ENCODE measurements at places on chromosomes 5 and 9.

DNA sequence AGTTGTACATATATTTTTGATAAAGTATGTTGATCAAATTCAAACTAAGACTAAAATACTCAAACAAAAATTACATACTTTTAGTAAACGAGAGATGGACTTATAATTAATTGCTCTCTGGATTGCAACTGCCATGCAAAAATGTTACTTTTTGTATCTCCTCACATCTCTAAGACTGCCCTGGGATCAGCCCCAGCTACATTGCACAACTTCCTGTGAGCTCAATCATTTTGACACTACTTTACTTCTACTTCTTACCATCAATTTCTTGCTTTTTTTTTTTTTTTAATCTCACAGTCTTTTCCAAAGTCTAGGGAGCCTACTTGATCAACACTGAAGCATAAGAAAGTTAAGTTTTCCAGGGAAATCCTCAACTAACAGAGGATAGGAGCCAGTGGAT lies 506.0 kb upstream of the CDH10 start:
- DNase-seq = no peak

GRCh38 chr5:66829358-66829674 lies 233.1 kb downstream of the MAST4 start:
- DNase-seq = no peak

GRCh38 chr9:130940693-130941576 lies 1.9 kb upstream of the FIBCD1 start:
- peak; percentile 44 for DNase-seq

GRCh38 chr5:33046091-33046490 lies 335.0 kb downstream of the NPR3 start:
- DNase-seq = no peak

DNA sequence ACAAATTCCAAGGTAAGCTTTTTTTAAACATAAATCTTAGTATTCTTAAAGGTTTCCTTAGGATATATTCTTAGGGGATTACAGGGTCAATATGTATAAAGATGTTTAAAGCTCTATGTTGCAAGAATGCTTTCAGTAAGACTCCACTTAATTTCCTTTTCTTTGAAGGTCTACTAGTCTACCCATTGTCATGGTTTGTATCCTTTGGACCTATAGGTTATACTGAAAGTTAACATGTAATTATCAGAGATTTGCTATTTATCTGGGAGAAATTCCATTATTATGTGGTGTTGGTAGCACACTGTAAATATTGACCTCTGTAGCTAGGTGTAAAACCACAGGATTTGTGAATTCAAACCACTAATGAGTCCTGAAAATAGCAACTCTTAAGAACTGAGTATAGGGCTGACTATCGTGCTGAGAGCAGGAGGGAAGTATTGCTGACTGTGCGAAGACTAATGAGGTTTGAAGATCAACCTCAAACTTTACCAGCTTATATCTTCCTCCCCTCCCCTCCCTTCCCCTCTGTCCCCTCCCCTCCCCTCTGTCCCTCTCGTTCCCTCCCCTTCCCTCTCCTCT lies 85.6 kb downstream of the GADD45G start:
- no peak for DNase-seq

DNA sequence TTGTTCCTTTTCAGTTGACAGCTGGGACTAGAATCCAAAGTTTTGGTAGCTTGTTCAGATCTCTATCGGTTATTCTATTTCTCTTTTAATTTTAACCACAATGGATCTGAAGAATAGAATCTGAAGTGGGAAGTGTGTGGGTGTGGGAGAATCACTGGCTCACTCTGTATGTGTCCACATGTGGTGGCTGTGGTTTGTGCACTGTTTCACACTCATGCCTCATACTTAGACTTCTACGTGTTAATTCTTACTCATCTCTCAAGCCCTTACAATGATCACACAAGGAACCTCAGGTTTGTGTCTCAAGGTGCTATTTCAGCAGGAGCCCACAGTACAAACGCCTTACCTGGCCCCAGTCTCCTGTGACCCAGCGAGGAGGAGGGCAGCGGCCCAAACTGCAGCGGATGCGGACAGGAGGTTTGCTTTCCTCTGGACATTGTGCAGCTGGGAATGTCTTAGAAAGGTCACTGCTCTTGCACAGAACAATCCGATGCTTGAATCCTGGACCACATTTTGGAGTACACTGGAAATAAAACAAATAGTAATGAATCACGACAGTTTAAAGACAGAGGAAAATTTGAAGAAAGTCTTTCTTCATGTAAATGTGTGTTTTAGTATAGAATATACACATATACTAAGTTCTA lies 309.1 kb downstream of the ADAMTS6 start:
- no peak for DNase-seq

- DNase-seq = no peak
These were observed 33.4 kb upstream of the FCHO2 start for GRCh38 chr5:72922422-72922821.

DNA sequence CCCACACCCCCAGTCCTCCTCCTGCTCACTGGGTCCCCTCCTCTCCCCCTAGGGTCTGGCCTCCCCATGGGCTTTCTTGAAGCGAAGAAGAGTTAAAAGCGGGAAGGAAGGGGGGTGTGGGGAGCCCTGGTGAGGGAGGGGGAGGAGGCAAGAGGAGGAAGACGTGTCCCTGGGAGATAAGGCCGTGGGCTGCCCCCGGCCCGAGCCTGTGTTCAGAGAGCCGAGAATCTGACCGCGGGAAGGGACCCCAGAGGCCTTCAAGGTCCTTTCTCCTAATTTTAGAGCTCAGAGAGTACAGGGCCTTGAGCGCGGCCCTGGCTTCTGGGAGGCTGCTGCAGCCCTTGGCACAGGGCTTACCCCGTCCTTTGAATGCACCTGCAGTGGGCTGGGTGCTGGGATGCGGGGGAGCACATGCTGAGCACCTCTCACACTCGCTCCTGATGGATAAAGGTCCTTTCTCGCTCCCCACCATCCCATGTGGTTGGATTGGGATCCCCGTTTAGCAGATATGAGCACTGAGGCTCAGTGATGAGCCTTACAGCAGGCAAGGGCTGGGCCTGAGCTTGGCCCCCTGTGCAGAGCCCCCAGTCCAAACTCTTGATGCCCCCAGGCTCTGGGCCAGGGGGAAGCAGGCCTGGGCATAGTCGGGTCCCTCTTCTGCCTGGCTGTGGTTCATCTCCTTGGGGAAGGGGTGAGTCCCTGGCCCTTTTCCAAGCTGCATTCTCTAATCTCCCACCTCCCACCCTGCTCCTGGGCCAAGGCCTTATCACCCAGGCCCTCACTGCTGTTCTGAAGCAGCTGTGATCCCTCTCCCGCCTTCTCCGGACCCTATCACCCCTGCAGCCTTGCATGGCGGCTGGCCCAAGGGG lies 5.9 kb downstream of the GFI1B start:
- DNase-seq = no peak

GRCh38 chr5:62631909-62632580 lies 53.4 kb downstream of the LRRC70 start:
- no peak for DNase-seq

GRCh38 chr5:72079288-72079687 lies 28.0 kb upstream of the MAP1B start:
- no peak for DNase-seq

GRCh38 chr5:36373527-36374086 lies 71.9 kb upstream of the RANBP3L start:
- no peak for DNase-seq

GRCh38 chr5:131640043-131640856 lies 5.2 kb upstream of the RAPGEF6 start:
- DNase-seq = peak; percentile 15

DNA sequence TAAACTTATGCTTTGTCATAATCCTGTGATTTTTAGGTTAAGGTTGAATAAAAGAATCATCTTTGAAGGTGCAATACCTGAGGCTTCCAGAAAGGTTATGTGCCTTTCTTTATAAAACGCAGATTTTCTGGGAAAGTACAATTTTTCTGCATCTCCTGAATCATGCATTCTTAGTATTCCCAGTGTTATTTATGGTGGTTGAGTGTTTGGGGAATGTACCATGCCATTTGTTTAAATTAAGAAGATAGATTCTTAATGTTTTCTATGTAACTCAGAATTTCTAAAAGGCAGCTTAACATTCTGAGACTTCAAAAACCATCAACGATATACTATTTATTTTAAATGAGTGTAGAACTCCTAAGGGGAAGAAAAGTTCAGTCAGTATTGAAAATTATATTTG lies 108.1 kb upstream of the FBN2 start:
- no peak for DNase-seq

DNA sequence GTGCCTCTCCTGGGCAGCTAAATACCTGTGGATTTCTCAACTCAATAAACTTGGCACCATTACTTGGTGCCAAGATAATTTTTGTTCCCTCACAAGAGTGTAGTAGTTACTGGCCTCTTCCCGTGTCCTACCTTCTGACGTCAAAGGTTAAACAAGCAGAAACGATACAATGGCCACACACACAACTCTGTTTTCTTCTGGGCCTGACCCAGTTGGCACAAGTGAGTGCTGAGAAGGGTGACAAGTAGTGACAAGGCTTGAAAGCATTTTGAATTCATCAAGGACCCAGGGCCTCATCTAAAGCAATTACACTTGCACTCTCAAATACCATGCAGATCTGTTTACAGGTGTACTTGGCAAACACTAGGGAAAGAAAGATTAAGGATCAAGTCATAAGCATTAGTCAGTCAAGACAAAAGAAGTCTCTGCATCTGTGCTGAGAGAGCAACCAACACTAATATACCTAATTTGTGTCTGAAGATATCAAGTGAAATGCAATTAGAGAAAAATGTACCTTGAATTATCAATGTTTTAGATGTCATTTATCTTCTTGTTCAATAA lies 30.8 kb downstream of the RASEF start:
- no peak for DNase-seq

- no peak for DNase-seq
These were observed 1.3 kb downstream of the PTRH1 start for GRCh38 chr9:127714020-127714750.

GRCh38 chr9:127835991-127836516 lies 18.4 kb downstream of the ENG start:
- no peak for DNase-seq

DNA sequence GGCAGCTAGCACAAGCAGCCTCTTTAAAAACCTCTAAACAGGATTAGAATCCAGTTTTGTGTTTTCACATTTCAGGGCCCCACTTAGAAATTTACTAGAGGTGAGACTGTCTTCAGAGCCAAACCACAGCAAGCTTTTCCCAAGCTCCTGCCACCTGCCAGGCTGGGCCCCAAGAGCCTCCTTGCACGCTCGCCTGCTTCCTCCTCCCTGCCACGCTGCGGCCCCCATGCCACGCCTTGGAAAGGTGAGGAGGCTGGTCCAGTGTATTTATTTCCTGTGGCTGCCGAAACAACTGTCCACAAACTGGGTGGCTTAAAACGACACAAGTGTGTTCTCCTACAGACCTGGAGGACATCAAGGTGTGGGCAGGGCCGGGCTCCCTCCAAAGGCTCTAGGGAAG lies 43.4 kb downstream of the NKX2-5 start:
- DNase-seq = no peak

GRCh38 chr9:26077860-26078259 lies 399.6 kb upstream of the TUSC1 start:
- DNase-seq = no peak

GRCh38 chr5:130035388-130035787 lies 131.1 kb downstream of the CHSY3 start:
- no peak for DNase-seq

- DNase-seq = no peak
These were observed 64.6 kb downstream of the ELOVL7 start for GRCh38 chr5:60779466-60779865.

- no peak for DNase-seq
These were observed 24.9 kb upstream of the PSD2 start for GRCh38 chr5:139770722-139771121.

- no peak for DNase-seq
These were observed 140.4 kb downstream of the ESM1 start for GRCh38 chr5:54844905-54845566.

DNA sequence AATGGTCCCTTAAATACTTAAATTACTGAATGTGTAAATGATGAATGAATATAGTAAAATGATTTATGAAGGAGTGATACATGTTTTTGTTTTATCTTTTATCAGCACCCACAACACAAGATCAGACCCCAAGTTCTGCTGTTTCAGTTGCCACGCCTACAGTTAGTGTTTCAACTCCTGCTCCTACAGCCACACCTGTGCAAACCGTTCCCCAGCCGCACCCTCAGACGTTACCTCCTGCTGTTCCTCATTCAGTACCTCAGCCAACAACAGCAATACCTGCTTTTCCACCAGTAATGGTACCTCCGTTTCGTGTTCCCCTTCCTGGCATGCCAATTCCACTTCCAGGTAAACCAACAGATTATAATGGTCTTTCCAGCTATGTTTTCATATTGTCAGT lies 16.3 kb downstream of the TCERG1 start:
- no peak for DNase-seq

DNA sequence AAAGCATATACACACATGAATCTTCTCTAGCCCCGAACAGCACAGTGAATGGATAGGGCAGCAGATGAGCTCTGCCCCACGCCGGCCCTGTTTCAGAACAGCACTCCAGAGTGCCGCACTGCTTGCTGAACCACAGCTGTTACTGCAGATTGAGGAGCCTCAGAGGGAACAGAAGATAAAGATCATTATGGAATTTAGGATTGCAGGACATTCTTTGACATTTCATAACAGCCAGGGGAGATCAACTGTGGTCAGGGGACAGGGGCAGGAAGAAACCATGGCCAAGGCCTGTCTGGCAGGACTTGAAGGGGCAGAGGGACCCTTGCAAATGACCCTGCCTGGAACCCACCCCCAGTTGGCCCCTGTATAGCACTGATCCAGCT lies 20.6 kb downstream of the IRF1 start:
- DNase-seq = no peak

GRCh38 chr5:117094114-117094815 lies 519.6 kb upstream of the SEMA6A start:
- DNase-seq = no peak

GRCh38 chr9:127974769-127975261 lies 6.0 kb downstream of the EEIG1 start:
- no peak for DNase-seq

- DNase-seq = no peak
These were observed 47.5 kb downstream of the NLN start for GRCh38 chr5:65769539-65769938.

DNA sequence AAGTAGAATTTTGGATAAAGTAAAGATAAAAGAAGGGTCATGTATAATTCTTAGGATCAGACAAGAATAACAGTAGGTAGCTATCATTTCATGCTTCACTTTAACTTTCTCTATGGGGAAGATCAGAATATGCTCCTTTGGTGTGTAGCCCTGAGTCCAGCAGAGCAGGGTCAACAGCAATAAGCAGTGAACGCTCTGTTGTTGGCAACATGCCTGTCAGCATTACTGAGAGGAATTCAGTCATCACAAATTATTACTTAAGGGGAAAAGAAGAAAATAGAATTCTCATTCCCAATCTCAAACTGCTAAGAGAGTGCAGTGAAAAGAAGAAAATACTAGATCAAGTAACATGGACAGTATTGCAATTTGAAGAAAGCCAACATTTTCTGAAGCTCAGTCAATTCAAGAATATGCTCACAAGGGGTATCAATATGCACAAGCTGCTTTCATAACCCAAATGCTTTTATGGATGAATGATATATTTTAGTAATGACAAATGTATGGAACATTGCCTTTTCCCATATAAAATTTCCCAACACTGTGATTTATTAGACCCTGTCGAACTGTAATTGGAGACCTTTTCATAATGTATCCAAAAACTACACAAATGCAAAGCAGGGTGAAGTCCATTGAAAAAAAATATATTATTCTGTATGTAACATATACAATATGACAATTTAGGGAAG lies 1359.4 kb downstream of the EFNA5 start:
- DNase-seq = no peak

- DNase-seq = peak; percentile 7
These were observed 1.0 kb upstream of the PTBP3 start for GRCh38 chr9:112334432-112334841.

Data from stimulated activated CD8-positive, alpha-beta memory T cell treated with anti-CD3 and anti-CD28 coated beads, Interleukin-2, amount 100 ng/mL, for 1 hour (primary cell).